ENCODE measurements at places on chromosomes 7 and 10.

DNA sequence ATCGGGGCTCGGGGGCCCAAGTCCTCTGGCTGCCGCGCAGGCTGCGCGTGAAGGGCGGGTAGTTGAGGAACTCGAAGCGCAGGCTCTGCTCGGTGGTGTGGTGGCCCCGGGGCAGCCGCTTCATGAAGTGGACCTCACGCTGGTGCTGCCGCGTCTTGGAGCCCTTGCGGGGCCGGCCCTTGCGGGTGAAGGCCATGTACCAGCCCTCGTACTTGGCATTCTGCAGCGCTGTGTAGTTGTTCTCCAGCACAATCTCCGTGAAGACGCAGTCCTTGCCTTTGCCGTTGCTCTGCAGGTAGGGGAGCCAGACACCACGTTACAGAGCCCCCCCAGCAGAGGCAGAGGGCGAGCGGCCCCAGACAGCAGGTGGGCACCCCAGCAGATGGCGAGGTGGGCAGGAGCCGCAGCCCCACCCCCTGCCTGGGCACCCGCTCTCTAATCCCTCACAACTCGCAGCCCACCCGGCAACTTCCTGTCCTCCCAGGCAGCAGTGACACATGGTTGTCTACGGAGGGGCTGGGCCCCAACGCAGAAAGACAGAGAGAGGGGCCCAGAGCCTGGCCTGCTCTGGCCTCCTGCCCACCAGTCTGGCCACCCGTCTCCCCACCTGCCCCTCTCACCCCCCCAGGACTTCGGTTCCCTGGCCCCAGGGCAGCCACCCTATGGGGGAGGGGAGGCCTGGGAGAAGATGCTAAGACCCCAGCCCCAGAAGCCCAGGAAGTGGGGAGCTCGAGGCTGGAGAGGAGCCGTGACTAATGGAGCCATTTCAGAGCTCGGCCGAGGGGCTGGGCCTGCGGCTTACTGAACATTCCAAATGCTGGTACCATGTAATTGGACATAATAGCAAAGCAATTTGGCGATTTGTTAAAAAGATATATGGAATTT lies 5.3 kb downstream of the FGF8 start:
- no peak for DNase-seq

GRCh38 chr10:15719899-15720634 lies at the start of gene ITGA8:
Gene ITGA8, minus strand, starts transcription at chr10:15719922. Its CDS starts 151 bp downstream, at chr10:15719771.
- DNase-seq, result no peak

- DNase-seq, result no peak
Measured at GRCh38 chr7:71770269-71770907, 638.4 kb downstream of the GALNT17 start.

- peak; percentile 44 for DNase-seq
Measured at GRCh38 chr7:130242198-130243014, 24.3 kb upstream of the CPA2 start.

- DNase-seq, result no peak
Measured at GRCh38 chr10:99357691-99358090, 28.5 kb downstream of the CNNM1 start.

DNA sequence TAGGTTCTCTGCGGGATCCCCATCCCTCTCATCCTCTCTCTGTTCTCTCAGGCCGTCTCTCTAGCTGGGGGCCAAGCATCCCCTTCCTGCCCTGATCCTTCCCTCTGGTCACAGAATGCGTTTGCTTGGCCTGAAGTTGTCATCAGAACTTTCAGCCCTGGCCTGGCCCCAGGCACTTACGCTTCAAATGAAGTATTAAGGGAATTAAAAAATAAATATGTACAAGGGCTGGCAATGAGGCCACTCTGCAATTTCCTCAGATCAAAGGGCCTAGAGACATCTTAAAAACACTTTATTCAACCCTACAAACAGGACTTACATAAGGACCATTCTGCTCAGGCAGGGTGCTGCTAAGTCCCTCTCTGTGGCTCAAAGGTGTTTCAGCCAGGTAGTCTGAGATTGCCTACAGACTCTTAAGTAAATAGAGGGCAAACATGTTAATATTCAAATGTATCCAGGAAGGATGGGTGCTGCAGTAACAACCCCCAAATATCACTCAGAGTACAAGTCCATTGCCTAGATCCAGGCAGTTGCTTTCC lies 16.0 kb downstream of the SFTPD start:
- DNase-seq, result no peak

GRCh38 chr10:26832960-26833359 lies 27.8 kb downstream of the ABI1 start:
- DNase-seq, result no peak

DNA sequence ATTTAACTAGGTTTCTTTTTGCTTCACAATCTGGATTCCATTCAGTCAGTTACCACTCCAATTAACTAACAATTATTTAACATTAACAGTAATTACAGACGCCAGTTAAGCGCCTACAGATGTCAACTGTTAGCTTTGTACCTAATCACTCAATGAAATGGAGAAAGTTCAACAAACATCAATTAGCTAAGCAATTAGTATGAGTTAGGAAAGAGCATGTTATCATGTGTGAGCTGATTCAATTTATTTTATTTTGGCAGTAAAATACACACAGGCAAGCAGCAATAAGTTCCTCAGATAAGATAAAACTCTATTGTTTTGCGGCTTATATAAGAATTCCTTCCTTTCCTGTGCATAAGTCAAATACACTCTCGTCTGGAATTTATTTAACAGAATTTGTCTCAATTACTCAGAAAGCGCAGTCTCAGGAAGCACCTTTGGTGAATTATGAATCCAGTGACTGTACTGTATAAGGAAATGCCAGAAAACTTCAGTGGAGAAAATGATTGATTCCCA lies 427.1 kb upstream of the GALNT17 start:
- DNase-seq, result no peak

GRCh38 chr7:111735661-111736551 lies 173.6 kb upstream of the IMMP2L start:
- DNase-seq, result peak; percentile 46

DNA sequence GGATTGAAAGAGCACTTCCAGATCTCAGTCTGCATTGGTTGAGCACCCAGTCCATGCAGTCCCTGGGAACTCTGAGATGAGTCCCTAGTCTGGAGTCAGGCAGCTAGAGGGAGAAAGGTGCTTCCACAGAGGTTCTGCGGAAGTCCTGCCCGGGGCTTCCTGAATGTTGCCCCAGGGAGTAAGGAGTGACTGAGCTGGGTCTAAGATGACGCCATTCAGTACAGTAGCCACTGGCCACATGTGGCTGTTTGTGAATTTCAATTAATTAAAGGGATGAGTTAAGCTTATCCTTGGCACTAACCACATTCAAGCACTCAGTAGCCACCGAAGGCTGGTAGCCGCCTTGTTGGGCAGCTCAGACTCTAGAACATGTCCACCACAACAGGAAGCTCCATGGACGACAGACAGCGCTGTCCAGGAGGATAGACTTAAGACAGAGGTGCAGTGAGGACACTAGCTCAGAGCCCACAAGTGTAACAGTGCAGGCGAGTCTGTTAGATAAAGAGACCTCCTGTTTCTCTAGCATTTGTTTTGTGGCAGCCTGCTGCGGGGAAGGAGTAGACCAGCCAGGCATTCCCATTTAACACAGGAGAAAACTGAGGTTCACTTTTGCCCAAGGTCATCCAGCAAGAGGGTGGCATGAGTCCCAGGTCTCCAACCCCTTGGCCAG lies 101.6 kb upstream of the PPIF start:
- no peak for DNase-seq

GRCh38 chr7:82438521-82438920 lies 5.1 kb downstream of the CACNA2D1 start:
- DNase-seq, result no peak

DNA sequence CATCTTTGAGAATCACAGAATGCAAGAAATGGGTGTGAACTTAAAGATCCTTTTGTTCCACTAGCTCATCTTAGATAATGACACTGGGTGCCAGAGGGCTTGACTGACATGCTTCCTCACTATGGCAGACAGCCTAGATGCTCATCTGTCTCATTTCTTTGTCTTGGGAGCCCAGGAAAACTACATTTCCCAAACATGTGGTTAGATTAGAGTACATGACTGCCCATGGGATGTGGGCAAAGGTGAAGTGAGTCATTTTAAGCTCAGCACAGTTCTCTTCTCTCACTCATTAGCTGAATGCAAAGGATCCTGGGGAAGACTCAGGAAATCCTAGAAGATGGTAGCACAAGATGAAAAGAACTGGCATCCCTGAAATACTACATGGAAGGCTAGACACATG lies 32.5 kb upstream of the TBX20 start:
- no peak for DNase-seq

GRCh38 chr10:127998501-127999144 lies 91.7 kb downstream of the PTPRE start:
- no peak for DNase-seq

- DNase-seq, result peak; percentile 44
Measured at GRCh38 chr7:116525913-116526861, 1.4 kb downstream of the CAV1 start.

All from activated T-cell treated with anti-CD3 and anti-CD28 coated beads for 24 hours (primary cell).